ENCODE measurements at places on chromosomes 2 and 18. TPM values are rescaled to one million over a fixed set of nuclear protein-coding genes. Genes with fewer than 3 reads are reported as not detected.
A peak's percentile ranks its signal among the peaks of the same experiment; 100 is the strongest.

Gene EGR4
- 1.2 TPM for total RNA-seq

Gene HOXD13
- not detected for total RNA-seq

DNA sequence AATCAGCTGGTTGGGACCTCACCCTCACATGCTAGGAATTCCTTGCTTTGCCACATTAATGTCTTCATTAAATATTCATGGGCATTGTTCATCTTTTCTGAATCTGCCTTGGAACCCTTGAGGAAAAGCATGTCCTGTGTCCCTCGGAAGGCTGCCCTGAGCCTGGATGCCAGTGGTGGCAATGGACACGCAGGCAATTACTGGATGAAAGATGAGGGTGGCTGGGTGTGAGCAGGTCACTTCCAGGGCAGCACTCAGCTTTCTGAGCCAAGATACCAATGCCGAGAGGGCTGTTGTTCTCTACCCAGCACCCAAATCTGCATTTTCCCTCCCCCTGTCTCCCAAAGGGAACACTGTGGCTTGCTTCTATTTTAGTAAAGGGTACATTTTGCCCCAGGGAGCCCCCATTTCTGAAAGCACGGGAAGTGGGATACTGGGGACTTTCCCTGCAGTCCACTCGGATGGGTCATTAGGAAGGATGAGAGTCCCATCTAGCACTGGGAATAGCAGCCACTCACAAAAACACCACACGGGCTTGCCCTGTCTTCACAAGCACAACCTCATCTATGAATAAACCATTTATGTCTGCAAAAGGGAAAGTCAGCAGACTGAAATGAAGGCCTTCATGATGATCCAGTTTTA is 234.8 kb downstream of the SOX11 start:
- DNase-seq, result no peak

Gene SERPINB3
- 1.7 TPM for total RNA-seq

DNA sequence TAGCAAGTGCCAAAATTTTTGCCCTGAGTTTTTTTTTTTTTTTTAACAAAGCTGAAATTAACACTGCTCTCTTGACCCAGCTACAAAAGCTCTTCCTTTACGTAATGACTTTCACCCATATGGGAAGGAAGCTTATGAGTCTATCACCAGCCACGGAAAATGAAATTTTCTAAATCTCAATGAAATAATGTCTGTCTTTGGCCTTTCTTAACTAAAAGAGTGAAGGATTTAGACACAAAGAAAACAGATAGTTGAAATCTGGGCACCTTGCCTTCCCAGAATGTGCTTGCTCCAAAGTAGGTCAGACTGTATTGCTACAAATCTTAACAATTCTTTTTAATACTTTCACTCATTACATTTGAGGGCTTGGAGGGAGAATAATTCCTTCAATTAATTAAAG is 180.8 kb upstream of the MGAT5 start:
- DNase-seq, result no peak

DNA sequence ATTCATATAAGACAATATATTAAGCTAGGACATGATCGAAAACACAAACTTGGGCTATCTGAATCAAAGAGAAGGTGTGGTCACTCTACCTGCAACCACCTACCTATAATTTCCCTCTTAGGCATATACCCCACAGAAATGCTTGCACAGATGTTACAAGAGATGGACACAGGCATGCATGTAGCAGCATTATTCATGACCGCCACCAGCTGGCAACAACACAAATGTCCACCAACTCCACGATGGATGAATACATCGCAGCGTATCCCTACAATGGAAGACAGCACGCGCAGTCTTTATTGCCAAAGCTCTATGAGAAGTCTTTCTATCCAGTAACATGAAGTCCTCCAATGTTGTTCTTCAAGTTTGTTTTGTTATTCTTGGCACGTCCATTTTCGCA is 90.8 kb downstream of the ARL4C start:
- no peak for DNase-seq

Gene UGT1A1
- total RNA-seq, result not detected

DNA sequence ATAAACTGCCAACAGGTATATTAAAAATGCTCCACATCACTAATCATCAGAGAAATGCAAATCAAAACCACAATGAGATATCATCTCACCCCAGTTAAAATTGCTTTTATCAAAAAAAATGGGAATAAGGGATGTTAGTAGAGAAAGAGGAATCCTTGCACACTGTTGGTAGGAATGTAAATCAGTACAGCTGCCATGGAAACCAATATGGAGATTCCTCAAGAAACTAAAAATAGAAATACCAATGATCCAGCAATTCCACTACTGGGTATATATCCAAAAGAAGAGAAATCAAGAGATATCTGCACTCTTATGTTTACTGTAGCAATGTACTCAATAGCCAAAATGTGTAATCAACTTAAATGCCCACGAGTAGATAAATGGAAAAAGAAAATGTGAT is 40.6 kb downstream of the ZRANB3 start:
- no peak for DNase-seq

Gene IL36B
- total RNA-seq, result not detected

Gene EMILIN2
- total RNA-seq, result 21.3 TPM

DNA sequence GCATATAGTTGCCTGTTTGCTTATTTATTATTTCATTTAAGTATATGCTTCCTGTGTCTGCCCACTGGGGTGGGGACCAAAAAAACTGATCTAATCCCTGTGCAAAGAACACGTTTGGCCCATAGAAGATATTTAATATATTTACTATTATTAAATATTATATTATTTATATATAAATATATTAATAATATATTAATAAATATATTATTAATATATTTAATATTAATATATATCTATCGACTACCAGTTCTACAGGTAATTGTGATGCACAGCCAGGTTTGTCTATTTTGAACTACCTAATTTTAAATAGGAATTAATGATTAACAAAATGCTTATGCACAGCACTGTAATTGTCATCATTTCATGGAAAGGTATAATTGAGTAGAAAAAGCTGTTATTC is 288.9 kb upstream of the LYPD1 start:
- no peak for DNase-seq

Gene PIGN
- total RNA-seq, result 30.9 TPM

GRCh38 chr2:185373229-185373628 is 365.4 kb upstream of the FSIP2 start:
- DNase-seq, result no peak

GRCh38 chr2:73252238-73253027 is 18.3 kb downstream of the CCT7 start:
- no peak for DNase-seq

GRCh38 chr2:195823206-195823605 is 166.2 kb downstream of the SLC39A10 start:
- no peak for DNase-seq

GRCh38 chr2:3620834-3621233 is 25.9 kb downstream of the COLEC11 start:
- no peak for DNase-seq

Gene MTCL1
- total RNA-seq, result 45.1 TPM

DNA sequence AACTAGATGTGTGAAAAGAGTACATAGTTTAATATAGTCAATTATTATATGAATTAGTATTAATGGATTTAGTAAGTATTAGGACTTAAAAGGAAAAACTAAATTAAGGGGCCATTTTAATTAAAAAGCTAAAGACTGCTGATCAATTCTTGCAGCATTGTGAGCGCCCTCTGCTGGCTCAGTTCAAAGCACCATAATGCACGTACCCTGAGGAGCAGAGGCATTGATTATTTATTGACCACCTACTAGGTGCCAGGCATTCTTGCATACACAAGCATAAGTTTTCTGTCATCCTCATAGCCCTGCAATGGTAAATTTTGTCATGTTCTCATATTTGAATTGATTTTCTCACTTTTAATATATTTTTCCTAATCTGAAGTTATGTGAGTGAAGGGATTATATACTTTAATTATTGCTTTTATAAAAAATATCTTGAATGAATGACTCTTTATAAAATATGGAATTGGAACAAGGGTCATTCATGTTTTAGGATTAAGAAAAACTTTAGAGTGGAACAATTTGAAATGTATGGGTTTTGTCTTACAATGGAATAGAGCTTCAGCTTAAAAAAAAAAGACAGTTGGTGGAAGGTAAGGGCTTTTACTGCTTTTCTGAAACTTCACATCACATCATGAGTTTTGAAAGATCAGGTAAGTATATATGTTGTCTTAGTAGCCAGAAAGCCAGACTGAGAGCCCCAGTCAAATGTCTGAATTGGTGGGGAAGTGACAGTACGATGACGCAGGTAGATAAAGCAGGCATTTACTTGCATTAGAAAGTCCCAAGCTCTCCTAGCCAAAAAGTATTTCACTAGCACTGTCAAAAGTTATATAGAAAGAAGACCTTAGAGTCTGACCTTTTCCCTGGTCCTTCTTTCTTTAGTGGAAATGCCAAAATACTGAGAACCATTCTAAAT is 9.7 kb downstream of the ITGA4 start:
- peak; percentile 67 for DNase-seq

GRCh38 chr2:38153476-38154135 is 77.7 kb upstream of the CYP1B1 start:
- DNase-seq, result no peak

DNA sequence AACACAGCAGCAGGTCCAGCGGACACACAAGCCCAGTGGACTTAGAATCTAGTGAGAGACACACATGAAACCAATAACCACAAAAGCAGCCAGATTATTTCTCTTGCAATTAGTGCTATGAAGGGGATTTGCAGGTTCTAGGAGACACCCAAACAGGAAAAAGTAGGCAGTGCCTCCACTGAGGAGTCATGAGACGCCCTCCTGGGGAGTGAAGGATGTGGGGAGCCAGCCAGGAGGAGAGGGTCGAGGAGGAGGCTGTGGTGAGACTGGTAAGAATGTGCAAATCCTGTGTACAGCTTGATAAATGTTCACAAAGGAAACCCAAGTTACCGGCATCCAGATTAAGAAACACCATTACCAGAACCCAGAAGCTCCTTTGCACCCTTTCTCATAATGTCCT is 2.7 kb upstream of the CAPN13 start:
- no peak for DNase-seq

DNA sequence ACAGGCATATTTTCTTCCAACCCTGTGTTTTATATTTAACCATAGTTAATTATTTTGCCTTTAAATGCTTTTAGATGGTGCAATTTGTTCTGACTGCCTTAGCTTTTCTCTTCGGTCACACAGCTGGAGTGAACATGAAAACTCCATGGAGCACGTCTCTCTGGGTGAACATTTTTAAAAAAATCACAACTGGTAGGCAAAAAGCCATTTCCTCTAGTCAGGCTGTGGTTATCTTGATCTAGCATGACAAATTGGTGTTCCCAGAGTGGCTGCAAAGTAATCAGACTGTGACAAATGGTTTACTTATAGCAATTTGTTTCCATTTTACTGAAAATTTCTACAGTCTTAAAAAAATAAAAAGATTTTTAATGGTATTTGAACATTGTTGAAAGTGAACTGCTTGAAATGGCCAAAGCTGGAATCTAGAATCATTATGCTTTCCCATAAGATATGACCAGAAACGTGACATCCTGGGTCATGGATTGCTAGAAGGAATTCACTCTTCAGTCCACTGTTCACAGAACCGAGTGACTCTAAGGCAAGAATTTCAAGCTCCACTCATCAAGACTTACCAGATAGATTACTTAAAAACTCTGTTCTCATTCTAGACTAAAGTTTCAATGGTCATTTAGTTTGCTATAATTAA is 703.6 kb downstream of the CPS1 start:
- DNase-seq, result no peak

- no peak for DNase-seq
Measured at GRCh38 chr2:2881499-2881898, 496.1 kb downstream of the EIPR1 start.

Gene PLCL1
- total RNA-seq, result not detected

DNA sequence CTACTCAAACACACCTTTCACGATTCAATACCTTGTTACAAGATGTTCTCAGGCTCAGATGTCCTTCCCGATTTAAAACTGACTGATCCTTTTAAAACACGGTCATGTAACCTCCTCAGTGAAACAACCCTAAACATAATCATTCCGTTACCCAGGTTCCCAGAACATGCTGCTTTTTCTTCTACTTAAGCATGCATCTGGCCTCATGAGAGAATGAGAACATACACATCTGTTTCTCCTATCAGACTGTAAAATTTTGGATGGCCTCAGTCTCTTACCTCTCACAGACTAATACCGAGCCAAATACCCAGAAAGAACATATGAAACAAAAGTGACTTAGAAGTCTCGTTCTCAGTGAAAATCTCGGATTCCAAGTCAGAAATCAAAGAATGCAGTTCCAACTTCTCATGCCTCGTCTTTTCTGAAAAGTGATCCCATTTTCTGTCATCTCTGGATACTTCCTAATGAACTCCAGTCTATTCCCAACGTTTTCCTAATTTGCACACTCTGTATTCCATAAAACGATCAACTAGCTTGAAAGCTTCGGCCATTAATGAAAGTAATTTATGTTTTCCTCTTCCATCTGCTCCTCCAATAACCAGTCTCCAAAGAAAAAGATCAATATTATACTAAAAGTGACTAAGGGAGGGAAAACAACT is 919 bp downstream of the SF3B1 start:
- DNase-seq, result no peak

DNA sequence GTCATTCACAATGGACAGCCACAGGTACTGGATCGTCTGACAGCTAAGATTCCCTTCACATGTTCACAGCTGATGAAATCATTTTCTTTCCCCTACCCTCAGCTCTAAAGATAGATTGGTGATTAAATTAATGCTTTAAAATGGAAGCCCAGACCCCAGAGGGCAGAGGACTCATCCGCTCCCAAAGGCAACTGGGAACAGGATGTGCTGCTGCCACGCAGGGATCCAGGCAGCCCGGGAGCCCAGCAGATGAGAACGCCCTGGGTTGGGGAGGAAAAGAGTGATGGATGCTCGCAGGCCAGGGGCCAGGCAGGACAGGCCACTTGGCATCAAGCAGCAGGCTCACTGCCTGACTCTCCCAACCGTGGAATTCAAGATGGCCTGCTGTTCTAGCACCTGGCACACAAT is 41.3 kb downstream of the HDHD2 start:
- peak; percentile 29 for DNase-seq

Gene EFR3B
- total RNA-seq, result 7.2 TPM

- no peak for DNase-seq
Measured at GRCh38 chr2:230178546-230179485, 41.0 kb downstream of the SP110 start.

Gene ABCG8
- total RNA-seq, result not detected

Gene TNS1
- 3.2 TPM for total RNA-seq

GRCh38 chr2:75340560-75340959 is 141.2 kb upstream of the TACR1 start:
- DNase-seq, result no peak

GRCh38 chr2:85854166-85854509 is 34.7 kb downstream of the ST3GAL5 start:
- DNase-seq, result no peak

Gene FAHD2B
- 34.5 TPM for total RNA-seq

DNA sequence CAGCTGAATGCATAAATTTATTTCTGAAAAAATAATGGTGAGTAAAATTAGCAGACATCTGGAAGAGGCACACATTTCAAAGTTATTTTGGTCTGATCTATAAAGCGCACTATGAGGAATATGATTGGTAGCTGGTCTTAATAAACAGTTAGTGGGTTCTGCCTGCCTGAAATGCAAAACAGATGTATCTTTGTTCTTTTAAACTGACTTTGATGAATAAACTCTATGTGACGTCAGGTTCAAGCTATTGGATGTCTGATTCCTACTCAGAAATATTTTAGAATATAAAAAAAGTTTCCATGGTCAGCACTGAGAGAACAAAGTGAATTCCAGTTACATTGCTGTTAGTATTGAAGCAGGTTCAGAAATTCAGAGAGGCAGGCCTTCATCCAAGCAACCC is 136.4 kb downstream of the TPGS2 start:
- DNase-seq, result no peak

Gene C2orf78
- 0.09 TPM for total RNA-seq

Gene DPYSL5
- total RNA-seq, result 6.9 TPM

- no peak for DNase-seq
Measured at GRCh38 chr2:120908314-120908975, 172.8 kb downstream of the GLI2 start.

Gene SF3B6
- 130 TPM for total RNA-seq
